RPMI8226 (cell line): ENCODE measurements at places on chromosomes 5 and 9.

DNA sequence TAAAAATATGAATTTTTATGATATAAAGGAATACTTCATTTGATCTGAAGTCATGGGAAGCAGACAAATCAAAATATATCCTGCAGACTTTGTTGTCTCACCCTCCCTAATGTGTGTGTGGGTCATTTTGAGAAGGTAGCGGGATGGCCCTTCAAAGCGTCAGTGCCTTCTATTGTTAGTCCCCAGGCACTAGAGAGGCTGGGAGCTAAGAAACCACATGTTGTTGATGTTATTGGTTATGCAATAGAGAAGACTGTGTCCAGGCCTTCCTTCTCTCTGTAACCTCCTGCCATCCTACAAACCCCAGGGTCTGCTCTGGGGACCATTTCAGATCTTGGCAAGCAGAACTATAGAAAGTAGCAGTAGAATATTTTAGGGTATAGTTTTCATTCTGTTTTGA lies 94.7 kb downstream of the NLN start:
- DNase-seq, result no peak

DNA sequence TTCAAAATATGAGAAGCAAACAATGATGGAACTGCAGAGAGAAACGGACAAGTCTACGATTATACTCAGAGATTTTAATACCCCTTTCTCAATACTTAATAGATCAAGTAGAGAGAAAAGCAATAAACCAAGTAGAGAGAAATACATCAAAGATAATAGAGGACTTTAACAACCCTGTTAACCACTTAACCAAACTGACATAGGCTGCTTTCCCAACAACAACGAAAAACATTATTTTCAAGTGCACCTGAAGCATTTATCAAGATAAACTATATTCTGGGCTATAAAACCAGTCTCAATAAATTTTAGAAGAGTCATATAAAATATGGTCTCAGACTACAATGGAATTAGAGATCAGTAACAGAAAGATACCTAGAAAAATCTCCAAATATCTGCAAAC lies 67.4 kb downstream of the GNAQ start:
- DNase-seq, result no peak

DNA sequence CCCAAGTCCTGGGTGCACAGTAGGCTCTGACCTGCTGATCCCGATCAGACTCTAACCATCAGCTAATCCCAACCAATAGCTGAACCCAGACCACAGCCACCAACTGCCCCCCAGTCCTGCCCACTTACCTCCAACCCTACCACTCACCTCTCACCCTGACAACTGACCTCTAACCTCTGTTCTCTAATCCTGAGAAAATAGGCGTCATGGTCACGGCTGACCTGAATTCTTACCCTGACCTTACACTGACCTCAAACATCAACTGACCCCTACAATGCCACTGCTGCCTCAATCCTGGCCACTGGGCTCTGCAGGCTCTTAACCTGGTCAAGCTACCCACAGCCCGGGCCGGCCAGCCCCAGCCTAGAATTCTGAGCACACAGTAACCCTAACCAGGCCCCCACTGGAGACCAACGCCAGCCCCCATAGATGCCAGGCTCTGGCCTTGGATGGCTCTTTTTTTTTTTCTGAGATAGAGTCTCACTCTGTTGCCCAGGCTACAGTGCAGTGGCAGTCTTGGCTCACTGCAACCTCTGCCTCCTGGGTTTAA lies 63.8 kb upstream of the ASS1 start:
- DNase-seq, result peak; percentile 33

DNA sequence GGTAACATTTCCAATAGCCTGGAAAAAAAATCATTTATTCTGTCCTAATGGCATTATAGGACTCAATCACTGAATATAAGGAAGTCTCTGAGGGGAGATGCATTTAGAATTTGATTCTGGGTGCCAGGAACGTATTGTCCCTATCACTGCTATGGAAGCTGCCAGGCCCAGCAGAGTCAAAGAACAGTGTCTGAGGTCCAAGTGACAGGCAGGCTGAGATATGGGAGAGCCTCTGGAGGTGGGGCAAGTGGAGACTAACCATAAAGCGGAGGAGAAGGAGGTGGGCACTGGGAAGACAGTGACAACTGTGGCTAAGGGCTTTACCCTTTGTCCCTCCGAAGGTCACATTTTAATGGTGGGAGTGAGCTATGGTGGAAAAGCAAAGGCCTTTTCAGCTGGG lies 505.5 kb downstream of the CTNND2 start:
- no peak for DNase-seq

GRCh38 chr9:78954286-78954685 lies 617.5 kb upstream of the TLE4 start:
- no peak for DNase-seq

DNA sequence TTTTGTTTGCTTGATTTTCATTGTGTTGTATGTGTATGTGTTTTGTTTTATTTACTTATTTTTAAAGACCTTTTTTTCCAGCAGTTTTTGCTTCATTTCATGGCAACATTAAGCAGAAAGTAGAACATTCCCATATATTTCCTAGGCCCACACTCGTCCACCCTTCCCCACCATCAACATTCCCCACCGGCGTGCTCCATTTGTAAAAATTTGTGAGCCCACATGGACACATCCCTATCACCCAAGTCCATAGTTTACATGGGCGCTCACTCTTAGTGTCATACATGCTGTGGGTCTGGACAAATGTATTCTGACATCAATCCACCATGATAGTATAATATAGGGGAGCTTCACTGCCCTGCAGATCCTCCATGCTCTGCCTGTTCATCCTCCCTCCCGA lies 133.8 kb downstream of the ADAMTS16 start:
- DNase-seq, result no peak

GRCh38 chr5:126695091-126695490 lies 81.8 kb upstream of the LMNB1 start:
- no peak for DNase-seq

- peak; percentile 28 for DNase-seq
Measured at GRCh38 chr9:92669527-92669889, 423 bp downstream of the IPPK start.

GRCh38 chr5:1166370-1166769 lies 35.0 kb upstream of the SLC6A19 start:
- no peak for DNase-seq

- no peak for DNase-seq
Measured at GRCh38 chr5:72032788-72033187, 74.5 kb upstream of the MAP1B start.

GRCh38 chr9:96061293-96061987 lies 185.9 kb downstream of the ERCC6L2 start:
- DNase-seq, result no peak
